ENCODE measurements at places on chromosomes 7 and 10. TPM values are rescaled to one million over a fixed set of nuclear protein-coding genes. Genes with fewer than 3 reads are reported as not detected.

DNA sequence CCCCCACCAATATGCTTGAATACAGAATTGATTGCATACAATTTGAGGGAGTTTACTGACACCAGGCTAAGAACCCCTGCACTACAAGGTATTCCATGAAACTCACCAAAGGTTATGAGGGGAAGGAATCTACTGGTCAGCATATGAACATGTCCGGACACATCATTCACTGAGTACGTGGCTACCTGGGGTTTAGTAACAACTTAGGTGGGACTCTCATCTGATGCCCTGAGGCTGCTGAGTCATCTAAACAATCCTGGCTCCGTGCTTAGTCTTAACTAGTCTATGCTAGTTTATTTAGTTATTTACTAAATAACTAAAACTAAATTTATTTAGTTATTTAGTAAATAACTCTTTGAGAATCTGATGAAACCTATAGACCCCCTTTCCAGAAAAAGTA lies 11.3 kb downstream of the PI4K2A start:
- peaks cover 63% of the 10 kb centered on the region for H3K36me3 ChIP-seq
- no peak overlapping the region for H3K4me3 ChIP-seq
- DNase-seq: no peak
- H3K27ac ChIP-seq: no peak overlapping the region
- peaks cover 27% of the 10 kb centered on the region for H3K4me1 ChIP-seq
- H3K27me3 ChIP-seq: no peaks in the 10 kb centered on the region

- DNase-seq: no peak
- H3K4me1 ChIP-seq: peaks cover 88% of the 10 kb centered on the region
- no peak overlapping the region for H3K4me3 ChIP-seq
- H3K36me3 ChIP-seq: peaks cover 73% of the 10 kb centered on the region
- peak overlapping the region; percentile 74 for H3K27ac ChIP-seq
Measured at GRCh38 chr7:47502240-47502877, 79.6 kb downstream of the TNS3 start.

DNA sequence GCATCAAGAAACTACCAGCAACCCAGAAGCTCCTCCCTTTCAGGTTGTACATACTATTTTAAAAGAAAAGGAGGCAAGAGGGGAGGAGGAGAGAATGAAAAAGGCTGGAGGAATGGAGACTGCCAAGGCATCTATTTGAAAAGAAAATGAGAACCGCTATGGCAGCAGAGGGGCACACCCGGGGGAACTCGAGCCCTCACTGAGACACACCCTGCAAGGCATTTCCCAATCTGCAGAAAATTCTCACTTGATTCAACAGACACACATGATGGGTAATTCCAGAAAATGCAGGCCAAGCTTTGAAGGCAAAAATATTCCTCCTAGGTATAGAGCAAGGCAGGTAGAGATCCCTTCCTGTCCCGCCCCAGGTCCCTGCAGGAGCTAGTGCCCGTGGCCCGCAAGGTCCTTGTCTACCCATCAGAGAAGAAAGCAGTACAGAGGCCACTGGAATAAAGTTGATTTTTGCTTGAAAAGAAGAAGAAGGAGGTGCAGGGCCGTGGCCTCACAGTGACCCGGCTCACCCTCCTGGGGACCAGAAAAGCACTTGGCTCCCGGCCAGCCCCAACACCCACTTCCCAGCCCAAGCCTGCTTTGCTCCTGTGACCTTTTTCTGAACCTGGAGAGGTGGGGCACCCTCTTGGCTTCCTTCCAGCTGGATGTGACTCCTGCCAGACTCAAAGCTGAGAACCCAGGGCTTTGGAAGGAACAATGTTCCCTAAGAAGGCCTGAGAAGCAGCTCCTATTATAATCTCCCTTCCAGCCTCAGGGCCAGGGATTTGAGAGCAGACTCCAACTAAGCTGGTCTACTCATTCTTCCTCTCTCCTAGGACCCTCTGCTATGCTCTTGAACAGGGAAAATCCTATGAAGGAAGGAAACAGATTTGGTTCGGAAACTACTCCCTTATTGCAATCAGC lies 6.2 kb upstream of the PIK3CG start:
- H3K27me3 ChIP-seq: no peaks in the 10 kb centered on the region
- peak; percentile 17 for DNase-seq
- no peak overlapping the region for H3K4me3 ChIP-seq
- peaks cover 6% of the 10 kb centered on the region for H3K4me1 ChIP-seq

DNA sequence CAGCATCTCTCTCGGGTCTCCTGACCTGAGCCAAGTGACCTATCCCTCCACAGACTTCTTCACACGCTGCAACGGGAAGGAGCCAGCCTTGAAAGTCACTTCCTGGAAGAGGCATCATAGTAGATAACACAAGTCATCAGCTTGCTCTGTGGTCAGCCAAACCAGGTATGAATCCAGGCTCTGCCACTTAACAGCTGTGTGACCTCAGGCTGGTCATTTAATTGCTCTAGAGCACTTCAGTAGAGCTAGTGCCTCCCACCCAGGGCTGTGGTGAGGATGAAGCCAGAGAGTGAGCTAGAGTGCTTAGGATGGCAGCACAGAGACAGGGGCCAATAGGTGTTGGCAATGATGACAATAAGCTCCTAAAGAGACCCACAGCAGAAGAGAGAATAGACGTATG lies 247.7 kb upstream of the ZMIZ1 start:
- no peak overlapping the region for H3K4me3 ChIP-seq
- H3K27ac ChIP-seq: no peak overlapping the region
- H3K36me3 ChIP-seq: no peaks in the 10 kb centered on the region

DNA sequence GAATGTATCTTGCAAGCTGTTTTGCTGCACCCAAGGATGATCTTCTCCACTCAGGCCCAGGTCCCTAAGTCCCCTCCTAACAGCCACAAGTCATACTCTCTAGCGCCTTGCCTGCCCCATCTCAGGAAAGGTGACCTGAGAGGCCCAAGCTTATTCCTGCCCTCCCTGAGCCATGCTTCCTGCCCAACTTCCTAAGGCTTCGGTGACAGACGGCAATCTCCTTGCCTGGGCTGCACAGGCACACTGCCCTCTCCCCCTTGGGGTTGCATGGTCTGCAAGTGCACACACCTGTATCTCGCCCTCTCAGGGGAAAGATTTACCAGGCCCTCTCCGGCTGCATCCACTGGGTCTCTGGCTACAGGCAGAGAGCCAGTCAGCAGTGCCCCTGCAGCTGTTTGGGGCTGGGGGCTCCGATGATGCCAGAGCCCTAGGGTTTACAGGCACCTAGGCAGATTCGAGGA lies 771 bp upstream of the ADIRF start:
- no peak overlapping the region for H3K4me3 ChIP-seq
- H3K36me3 ChIP-seq: no peaks in the 10 kb centered on the region
- H3K4me1 ChIP-seq: peaks cover 41% of the 10 kb centered on the region
- H3K27me3 ChIP-seq: no peaks in the 10 kb centered on the region
- no peak overlapping the region for H3K27ac ChIP-seq
- DNase-seq: no peak

DNA sequence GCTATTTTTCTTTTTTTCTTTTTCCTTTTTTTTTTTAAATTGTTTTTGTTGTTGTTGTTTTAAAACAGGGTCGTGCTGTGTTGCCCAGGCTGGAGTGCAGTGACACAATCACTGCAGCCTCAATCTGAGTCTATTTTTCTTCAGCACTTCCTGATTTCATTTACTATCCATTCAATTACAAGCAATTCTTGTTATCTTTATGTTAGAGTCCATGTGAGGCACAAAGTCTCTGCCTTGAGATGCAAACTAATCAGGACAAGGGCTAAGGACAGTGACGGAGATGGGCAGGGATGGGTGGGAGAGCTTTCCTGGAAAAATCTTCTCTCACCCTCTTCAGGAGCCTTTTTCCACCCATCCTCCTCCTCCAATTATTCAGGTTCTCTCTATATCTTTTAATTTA lies 157.3 kb upstream of the AUTS2 start:
- no peaks in the 10 kb centered on the region for H3K36me3 ChIP-seq
- DNase-seq: no peak
- no peak overlapping the region for H3K27ac ChIP-seq
- H3K27me3 ChIP-seq: no peaks in the 10 kb centered on the region

GRCh38 chr7:111081546-111082267 lies 9.2 kb upstream of the LRRN3 start:
- no peaks in the 10 kb centered on the region for H3K36me3 ChIP-seq
- H3K27ac ChIP-seq: peak overlapping the region; percentile 95
- no peak for DNase-seq
- H3K27me3 ChIP-seq: no peaks in the 10 kb centered on the region
- H3K4me3 ChIP-seq: no peak overlapping the region

DNA sequence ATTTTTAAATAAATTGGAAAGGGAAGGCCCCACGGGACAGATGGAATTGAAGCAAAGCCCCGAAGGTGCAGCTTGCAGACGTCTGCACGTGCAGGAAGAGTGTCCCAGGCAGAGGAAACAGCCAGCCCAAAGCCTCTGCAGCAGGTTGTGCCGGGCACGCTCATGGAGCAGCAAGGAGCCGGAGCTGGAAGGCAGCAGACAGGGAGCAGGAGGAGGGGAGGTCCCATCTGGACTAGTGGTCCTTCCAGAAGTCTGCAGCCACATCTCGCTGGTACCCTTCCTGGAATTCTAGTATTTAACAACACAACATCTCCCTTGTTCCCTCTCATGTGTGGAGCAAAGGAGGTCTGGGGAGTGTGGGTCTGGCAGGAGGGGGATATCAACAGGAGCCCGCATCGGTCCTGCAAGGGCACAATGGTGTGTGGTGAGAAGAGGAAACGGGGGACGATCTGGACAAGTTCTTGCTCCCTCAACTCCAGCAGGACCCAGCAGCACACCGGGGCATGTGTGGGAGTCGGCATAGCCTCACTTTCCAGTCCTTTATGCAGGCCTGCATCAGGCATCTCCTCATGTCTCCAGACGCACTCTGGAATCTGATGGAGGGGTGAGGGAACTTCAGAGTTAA lies 169.3 kb downstream of the GRID1 start:
- H3K27ac ChIP-seq: no peak overlapping the region
- H3K27me3 ChIP-seq: no peaks in the 10 kb centered on the region
- DNase-seq: no peak
- no peak overlapping the region for H3K4me3 ChIP-seq
- H3K4me1 ChIP-seq: no peaks in the 10 kb centered on the region
- H3K36me3 ChIP-seq: no peaks in the 10 kb centered on the region

- H3K27ac ChIP-seq: no peak overlapping the region
- no peaks in the 10 kb centered on the region for H3K4me1 ChIP-seq
- no peak for DNase-seq
- H3K27me3 ChIP-seq: no peaks in the 10 kb centered on the region
- no peak overlapping the region for H3K4me3 ChIP-seq
Measured at GRCh38 chr7:15239801-15240200, 322.0 kb downstream of the AGMO start.

DNA sequence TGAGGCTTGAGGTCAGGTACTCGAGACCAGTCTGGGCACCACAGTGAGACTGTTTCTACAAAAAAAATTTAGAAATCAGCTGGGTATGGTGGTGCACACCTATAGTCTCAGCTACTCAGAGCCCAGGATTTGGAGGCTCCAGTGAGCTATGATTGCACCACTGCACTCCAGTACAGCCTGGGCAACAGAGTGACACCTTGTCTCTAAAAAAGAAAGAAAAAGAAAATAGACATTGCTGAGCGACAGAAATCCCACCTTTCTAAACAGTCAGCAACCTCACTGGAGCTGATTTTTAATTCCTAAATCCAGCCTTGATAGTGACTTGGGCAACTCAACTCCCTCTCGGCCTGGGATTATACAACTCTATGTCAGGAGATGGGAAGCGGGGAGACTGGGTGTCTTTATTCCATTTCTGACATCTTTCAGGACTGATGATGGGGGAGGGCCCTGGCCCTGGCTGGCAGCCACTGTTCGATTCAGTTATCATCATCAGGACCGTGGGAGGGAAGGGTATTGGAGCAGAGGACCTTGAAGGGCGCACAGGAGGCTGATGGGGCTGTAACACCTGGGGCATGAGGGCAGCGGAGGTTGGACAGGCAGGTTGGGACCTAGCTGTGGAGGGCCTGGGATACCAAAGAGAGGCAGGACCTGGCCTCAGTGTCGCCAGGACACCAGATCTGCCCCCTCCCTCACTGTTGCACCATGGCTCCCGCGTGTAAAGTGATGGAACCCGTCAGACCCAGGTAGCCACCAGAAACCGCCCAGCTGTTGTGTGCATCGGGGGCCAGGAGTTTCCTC lies 14.7 kb downstream of the HSPB1 start:
- no peak for DNase-seq
- H3K4me1 ChIP-seq: peaks cover 20% of the 10 kb centered on the region
- peak overlapping the region; percentile 49 for H3K4me3 ChIP-seq
- H3K27ac ChIP-seq: peak overlapping the region; percentile 27

- peak; percentile 89 for DNase-seq
- H3K36me3 ChIP-seq: no peaks in the 10 kb centered on the region
- peak overlapping the region; percentile 88 for H3K27ac ChIP-seq
Measured at GRCh38 chr10:29804025-29804852, 169.5 kb upstream of the SVIL start.

DNA sequence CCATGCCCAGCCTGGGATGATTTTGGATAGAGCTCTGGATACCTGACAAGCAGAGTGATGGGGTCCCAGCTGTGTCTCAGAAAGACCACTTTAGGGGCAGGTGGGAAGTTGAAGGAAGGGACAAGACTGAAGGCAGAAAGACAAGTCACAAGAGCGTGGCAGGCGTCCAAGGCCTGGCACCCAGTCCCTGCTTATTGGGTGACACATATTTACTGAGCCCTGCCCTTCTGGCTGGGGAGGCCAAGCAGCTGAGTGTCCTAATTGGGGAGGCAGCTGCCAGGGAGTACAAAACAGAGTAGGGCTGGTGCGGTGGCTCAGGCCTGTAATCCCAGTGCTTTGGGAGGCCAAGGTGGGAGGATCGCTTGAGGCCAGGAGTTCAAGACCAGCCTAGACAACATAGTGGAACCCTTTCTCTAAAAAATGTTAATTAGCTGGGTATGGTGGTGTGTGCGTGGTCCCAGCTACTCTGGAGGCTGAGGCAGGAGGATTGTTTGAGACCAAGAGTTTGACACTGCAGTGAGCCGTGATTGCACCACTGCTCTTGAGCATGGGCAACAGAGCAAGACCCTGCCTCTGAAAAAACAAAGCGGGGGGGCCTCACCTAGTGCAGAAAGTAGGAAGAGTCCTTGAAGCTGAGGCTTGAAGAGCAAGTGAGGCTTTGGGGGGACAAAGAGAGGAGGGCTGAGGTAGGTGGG lies 53.0 kb upstream of the GTF2I start:
- H3K36me3 ChIP-seq: peaks cover 3% of the 10 kb centered on the region
- H3K27ac ChIP-seq: no peak overlapping the region
- H3K4me1 ChIP-seq: peaks cover 10% of the 10 kb centered on the region
- no peak overlapping the region for H3K4me3 ChIP-seq
- no peak for DNase-seq

Gene ALOX5
- not detected for total RNA-seq

Gene CRYGN
- not detected for total RNA-seq

Gene MMP21
- not detected for total RNA-seq

Gene C10orf62
- total RNA-seq: not detected

Gene CALCR
- not detected for total RNA-seq

Gene PNLIPRP3
- not detected for total RNA-seq

Gene EVX1
- not detected for total RNA-seq

Gene GPR22
- total RNA-seq: not detected

Gene KCNH2
- not detected for total RNA-seq

Gene COL17A1
- not detected for total RNA-seq

Gene CALHM1
- total RNA-seq: not detected

Gene ZNF800
- total RNA-seq: 7.5 TPM

Gene TMEM178B
- not detected for total RNA-seq

Gene SLC13A4
- total RNA-seq: not detected
